ENCODE measurements at places on chromosomes 6 and 20.

DNA sequence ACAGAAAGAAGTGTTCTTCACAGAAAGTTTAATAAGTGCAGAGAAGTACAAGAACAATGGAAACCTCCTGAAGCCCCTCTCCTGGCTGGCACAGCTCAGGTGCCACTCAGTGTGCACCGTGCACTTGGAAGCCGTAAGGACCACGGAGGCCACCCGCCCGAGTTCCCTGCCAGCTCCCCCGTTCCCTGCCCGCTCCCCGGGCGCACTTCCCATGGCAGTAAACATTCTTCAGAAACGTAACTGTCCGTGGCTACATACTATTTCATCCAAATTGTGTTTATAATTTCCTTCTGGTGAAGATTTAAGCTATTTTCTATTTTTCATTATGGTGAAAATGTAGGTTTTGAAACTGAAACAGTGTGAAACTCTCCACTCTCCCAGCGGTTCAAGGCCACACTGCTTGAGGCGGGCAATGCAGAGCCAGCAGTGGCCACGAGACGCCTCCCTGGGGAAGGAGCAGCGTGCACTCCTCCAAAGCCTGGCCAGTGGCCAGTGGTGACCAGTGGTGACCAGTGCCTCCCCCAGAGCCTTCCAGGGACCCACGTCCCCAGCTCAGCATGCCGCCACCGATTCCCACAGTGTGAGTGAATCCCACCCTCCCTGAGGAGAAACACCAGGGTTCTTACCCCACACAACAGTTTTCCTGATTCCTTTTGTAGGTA, 46.4 kb downstream of the TAF4 start:
- DNase-seq, result no peak

- DNase-seq, result no peak
Measured at GRCh38 chr6:160279850-160280249, 21.2 kb upstream of the SLC22A2 start.

DNA sequence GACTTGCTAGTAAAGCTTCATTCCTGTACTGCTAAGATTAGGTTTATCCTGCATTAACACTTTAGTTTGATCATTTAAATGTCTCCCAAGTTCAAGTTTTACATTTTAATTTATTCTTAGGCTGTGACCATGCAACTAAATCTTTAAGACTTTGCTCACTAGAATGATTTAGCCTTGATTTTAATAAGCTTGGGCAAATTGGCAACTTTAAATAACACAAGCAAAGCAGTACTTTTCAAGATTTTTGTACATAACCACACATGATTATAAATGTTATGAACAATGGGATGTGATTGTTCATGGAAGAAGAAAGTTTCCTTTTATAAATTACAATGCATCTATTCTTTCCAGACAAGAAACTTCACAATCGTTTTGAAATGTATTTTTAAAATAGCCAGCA, 948.0 kb upstream of the EPHA7 start:
- no peak for DNase-seq

DNA sequence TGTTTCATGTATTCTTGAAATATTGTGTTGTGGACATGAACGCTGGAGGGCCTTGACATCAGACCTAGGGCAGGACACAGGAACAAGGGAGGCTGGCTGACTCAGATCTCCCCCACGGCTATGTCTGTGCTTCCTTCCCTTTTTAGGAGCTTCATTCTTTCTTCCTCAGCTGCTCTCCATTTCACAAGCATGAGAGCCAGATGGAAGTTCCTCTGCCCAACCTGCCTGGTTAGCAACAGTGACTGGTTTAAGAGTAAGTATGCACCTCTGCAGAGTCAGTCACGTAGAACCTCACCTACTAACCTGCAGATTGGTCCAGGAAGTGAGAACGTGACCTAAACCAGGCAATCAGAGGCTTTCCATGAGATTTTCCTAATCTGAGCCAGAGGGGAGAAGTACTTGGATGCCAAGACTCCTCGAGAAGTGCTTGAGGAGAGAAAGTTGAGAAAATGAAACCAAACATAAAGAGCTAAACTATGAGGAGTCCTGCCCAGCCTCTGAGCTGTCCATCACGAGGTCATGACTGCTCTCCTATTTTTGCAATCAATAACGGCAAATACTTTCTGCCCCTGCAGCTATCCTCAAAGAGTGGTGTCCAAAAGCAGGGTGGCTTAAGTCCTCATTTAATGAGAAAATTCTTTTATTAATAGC, 465.2 kb upstream of the CITED2 start:
- DNase-seq, result no peak
